Forelimb muscle (tissue), 1 donor: ENCODE measurements at places on chromosomes 1 and 21. TPM values are rescaled to one million over a fixed set of nuclear protein-coding genes. Genes with fewer than 3 reads are reported as not detected.

DNA sequence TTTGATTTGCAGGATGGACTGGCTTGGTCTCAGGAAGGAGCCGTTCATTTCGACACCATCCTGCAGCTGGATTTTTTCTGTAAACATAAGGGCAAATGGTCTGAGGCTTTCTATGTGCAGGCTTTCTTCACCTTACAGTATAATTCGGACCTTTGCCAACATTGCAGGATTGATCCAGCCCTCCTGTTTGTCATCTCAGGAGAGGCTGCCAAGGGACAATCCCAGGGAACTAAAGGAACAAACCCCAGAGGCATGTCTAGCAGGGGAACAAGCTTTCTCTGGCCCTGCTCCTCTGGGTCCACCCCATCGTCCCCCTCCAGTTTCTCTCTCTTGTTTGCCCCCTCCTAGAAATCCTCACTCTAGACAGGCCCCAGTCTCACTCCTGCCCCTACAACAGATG, 24.8 kb upstream of the GBP6 start:
- DNase-seq, result no peak

The GJA9 gene
- 0.33 TPM for polyA plus RNA-seq

DNA sequence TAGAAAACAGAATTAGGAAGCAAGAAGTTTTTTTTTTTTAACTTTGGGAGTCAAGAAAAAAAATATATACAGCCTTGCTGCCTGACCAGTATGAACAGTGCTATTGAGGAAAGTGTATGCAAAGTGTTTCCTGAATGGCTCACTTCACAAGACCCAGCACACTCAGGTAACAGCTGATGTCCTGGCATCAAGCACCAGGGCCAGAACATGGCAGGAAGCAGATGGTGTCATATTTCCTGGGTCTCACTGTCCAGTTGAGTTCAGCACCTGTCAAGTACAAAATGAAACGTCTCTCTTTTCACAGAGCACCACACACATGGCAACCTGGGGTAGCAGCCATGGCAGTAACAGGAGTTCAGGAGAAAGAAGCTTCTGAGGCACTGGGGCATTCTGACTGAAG, 372.3 kb downstream of the TTLL7 start:
- DNase-seq, result no peak

- DNase-seq, result no peak
Measured at GRCh38 chr1:185438936-185439335, 121.9 kb upstream of the IVNS1ABP start.

DNA sequence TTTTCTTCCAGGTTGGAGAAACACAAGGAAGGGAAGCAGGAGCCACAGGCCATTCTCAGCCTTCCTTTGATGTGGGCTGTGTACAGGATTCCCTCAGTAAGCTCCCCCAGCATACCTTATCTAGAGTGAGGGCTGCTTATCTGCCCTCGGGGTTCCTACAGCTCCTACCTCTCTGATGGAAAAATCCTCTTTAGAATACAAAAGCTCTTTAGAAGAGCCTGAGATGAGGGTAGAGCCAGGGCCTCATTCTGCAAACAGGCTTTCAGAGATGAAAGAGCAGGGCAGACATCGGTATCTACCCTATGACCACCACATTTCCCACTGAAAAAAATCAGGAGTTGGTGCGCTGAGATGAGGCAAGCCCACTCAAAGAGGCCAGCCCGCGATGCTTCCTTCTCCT, 85.1 kb downstream of the PLPP3 start:
- DNase-seq, result no peak

The PCP4L1 gene
- polyA plus RNA-seq, result 0.38 TPM

DNA sequence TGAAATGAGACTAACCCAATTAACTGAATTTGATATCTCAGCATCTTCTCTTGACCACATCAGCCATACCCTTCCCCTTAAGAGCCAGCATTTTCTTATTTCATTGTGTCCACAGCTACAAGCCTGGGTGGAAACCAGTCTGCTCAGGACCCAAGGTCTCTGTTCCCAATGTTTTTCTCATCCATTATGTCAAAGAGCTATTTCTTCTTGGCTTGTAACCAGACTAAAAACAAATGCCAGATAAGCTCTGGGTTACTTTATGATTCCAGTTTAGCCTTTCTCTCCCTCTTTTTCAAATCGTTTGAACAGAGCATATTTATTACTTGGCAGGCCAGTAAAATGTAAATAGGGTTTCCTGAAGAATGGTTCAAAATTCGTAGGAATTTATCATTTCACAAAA, 109.3 kb upstream of the SPATA6 start:
- no peak for DNase-seq

DNA sequence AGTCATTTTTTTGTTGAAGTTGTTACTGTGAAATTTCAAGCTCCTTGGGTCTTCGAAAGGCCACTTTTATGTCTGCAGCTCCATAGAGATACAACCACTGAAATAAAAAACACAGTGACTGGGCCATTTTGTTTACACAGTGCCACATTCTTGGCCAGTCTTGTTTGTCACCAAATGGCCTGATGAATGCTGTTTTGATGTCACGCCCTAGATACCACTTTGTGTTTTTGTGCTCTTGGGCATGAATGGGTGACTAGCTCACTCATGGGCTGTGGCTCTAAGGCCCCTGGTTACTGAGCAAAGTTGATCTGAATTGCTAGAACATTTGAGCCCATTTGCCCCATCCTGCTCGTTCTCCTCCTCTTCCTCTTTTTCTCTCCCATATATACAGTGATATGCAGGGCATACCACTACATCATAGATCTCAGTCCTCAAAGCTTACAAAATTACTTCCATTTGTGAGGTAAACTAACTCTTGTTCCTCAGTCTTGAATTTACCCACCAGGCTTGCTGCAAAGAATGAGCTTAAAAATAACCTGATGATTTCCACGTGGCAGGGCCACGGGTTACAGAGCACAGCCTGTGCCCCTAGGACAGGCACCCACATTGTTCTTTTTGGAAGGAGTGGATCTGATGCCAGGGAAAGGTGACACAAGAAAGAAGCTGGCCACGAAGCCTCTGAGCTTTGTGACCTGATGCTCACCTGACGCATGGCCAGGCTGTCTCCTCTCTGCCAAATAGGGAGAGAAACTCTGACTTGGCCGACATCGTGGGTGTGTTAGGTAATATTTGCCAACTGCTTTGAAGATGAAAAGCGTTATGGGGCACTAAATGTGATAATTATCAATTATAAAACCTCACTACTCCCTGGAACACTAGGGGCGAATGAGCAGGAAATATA, 92.4 kb downstream of the RUNX1 start:
- no peak for DNase-seq

GRCh38 chr21:21000591-21001175, 2.5 kb downstream of the NCAM2 start:
- DNase-seq, result no peak

GRCh38 chr1:207876131-207876530, 34.8 kb downstream of the CD34 start:
- DNase-seq, result no peak

The FCRL2 gene
- polyA plus RNA-seq, result 0.11 TPM

DNA sequence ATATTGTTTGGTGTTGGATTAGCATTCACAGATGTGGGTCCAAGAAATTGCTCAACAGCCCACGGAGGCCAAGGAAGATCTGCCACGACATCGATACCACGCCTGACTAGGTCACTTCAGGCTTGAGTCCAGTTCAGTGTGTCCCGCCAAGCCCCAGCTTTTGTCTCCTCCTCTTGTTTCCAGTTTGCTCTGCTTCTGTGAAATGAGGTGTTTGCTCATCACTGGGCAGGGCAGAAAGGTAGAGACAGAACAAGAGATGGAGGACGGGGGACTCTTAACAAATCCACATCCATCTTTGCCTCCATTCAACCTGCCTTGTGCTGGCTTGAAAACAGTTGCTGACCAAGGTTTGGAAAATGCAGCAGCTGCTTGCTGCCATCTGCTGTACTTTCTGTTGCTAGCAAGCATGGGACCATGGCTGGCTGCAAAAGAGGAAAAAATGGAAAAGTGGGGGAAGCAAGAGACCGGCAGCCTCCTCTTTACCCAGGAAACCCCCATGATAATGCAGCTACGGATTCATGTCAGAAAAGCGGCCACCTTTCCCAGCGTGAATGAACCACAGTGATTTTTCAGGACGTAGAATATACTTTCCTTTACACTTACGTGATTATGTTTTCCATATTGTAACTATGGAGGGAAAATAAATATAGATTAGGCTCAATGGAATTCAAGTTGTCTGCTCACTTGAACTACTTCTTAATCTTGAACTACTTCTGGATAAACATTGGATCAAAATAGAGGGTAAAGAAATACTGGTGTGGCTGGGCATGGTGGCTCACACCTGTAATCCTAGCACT, 80.2 kb upstream of the GREM2 start:
- DNase-seq, result no peak

GRCh38 chr21:39116761-39117439, 66.4 kb downstream of the PSMG1 start:
- no peak for DNase-seq

- no peak for DNase-seq
Measured at GRCh38 chr1:49723662-49724061, 300.1 kb downstream of the AGBL4 start.

- no peak for DNase-seq
Measured at GRCh38 chr1:175717610-175718540, 25.5 kb downstream of the TNR start.

DNA sequence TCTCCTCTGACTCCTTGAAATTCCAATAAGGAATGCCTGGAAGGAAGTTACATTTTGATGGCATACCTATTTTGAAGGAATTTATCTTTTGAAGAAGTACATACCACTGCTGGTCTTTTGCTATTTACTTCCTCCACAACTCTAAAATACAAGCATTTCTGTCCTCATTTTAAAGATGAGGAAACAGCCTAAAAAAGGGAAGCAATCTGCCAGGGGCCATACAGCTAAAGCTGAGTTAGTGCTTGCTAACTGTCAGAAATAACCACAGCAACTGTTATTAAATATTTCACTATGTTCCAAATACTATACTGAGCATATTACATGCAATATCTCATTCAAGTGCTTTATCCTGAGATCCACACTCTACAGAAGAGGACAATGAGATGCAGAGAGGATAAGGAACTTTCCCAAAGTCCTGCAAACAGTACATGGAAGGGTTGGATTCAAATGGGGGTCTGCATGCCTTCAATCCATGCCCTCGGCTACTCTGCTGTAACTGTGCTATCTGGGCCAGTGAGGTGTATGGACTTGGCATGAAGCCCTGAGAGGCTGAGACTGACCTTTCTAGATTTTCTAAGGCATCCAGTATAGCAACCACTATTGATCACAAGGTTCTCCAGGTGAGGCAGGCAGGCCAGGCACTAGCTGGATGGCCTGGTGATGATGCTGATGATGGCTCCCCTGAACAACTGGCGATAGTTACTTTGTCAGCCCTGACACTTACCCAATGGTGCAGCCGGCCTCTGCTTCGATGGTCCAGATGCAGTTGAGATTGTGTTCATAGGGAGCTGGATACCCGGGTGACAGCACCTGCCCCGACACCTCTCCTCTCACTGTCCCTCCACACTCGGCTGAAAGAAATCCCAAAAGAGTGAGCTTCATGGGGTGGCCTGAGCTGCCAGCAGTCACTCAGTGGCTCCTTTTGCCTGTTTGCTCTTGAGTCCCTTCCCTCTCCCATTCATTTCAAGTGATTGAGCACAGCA, 171.4 kb upstream of the HMGB4 start:
- no peak for DNase-seq

DNA sequence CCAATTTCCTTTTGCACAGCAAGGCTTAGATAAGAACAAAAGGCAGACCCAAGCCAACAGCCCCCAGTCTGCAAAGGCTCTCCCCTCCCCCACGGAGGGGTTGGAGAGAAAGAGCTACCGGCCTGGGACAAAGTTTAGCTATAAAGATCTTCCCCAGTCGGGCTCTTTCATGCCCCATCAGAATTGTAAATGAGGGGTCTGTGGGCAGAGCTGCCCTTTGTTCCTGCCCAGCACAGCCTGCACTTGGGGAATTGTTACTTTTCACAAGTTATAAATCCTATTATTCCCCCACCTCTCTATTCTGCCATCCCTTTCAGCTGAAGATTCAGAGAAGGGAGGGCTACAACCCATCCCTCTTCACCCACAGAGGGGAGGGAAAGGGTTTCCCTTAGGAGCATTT, 3.5 kb downstream of the MYCL start:
- no peak for DNase-seq

DNA sequence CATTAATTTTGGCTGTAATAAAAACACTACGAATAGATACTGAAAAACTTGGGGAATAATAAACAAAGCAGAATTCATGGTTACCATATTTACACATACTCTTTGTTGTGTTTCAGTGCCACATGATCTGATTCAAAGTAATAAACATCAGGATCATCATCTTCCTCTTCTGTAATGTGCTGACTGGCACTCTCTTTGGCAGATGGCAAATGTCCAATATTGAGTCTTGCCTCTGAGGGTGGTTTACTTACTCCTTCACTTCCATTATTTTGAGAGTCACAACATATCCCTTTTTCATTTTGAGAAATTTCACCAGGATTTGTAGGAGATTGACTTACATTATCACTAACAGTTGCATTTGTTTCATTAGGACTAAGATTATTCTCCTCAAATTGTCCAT, 50.7 kb downstream of the ZZZ3 start:
- no peak for DNase-seq

DNA sequence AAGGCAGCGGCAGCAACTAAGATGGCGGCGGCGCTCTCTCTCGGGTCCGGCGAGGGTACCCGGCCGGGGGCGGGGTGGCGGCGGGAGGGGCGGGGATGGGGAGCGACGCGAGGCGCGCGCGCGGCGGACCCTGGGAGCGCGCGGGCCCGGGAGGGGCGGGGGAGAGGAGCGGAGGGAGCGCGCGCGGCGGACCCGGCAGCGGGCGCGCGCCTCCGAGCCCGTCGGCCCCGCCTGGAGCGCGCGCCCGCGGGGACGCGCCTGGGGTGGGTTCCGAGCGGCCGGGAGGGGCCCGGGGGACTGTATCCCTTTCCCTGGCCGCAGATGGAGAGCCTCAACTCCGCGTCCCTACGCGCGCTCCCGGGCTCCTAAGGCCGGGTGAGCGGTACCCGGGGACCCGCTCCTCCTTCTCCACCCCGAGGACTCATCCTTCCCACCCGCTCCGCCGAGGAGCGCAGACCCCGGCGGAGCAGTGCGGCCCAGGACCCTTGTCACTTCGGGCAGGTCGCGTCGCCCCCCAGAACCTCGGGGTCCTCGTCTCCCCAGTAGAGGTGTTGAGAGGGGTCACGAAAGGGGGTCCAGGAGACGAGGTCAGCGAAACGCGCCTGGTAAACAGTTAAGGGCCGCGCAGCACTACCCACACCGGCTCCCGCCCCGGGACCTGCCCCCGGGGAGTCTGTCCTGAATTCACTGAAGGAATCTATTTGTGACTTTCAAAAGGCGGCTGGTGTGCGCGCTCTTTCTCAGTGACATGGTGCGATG, at the start of gene CLSTN1:
Gene CLSTN1 (minus strand): TSS at position 23 of the 759 bp plus-strand sequence. CDS start 232 bp downstream, outside the sequence.
- peak; percentile 58 for DNase-seq

The OPTC gene
- not detected for polyA plus RNA-seq

The HSD17B7 gene
- 12.1 TPM for polyA plus RNA-seq

DNA sequence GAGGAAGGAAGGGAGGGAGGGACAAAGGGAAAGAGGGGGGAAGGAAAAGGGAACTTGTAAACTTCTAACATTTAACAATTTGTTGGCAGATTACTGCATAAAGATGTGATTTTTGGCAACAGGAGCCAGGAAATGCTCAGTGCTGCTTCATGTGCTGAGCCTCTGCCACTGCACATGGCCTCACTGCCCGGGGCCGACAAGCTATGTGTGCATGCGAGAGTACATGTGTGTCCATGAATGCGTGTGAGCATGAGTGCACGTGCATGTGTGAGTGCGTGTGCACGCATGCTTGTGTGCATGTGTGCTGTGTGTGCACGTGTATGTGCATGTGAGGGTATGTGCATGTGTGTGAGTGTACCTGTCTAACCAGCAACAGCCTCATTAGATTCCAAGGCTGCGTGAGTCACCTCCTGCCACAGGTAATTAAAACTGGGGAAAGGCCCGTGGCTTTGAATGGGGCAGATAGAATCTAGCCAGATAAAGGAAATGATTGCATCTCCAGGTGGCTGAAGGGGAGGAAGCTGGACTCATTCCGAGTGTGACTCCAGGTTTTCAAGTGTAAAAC, 41.4 kb upstream of the TSPEAR start:
- DNase-seq, result peak; percentile 8
